ENCODE measurements at places on chromosomes 2 and 18.

DNA sequence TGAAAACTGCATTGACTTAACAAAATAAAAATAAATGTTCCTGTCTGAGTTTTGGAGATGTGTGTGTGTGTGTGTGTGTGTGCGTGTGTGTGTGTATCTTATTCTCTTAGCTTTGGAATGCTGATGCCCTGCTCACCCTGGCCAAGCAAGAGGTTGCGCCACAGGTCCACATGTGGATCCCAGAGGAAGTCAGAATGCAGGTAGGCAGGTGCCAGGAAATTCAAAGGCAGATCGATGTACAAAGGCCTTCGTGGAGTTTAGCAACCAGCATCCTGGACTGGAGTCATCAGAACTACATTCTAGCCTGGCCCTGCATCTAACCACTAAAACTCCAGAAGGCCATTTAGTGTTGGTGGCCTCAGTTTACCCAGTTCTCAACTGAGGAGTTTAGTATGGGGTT, 12.4 kb downstream of the G6PC2 start:
- no peak for DNase-seq

- DNase-seq: peak; percentile 59
Measured at GRCh38 chr18:77108001-77108692, 24.4 kb downstream of the MBP start.

DNA sequence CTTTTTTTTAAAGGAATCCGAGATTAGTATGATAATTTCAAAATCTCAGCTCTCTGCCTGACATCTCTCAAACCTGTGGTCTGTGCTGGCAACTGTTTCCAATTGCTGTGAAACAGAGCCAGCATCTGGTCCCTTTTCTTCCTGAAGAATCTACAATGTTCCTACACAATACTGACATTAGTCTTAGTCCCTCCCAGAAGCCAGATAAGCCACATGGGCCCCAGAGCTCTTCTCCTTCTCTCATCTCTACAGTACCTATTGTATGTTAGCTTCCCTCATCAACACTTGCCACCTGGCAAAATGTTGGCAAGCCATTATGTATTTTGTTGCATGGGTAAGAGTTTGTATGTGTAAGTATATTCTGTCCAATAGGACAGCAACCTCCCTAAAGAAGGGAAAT, 62.9 kb upstream of the CDKL4 start:
- DNase-seq: no peak

GRCh38 chr2:64214281-64215115, 70.3 kb upstream of the PELI1 start:
- DNase-seq: peak; percentile 48

GRCh38 chr2:80002568-80003157, 301.9 kb downstream of the LRRTM1 start:
- no peak for DNase-seq

GRCh38 chr2:151777935-151778334, 43.7 kb upstream of the NEB start:
- DNase-seq: no peak

DNA sequence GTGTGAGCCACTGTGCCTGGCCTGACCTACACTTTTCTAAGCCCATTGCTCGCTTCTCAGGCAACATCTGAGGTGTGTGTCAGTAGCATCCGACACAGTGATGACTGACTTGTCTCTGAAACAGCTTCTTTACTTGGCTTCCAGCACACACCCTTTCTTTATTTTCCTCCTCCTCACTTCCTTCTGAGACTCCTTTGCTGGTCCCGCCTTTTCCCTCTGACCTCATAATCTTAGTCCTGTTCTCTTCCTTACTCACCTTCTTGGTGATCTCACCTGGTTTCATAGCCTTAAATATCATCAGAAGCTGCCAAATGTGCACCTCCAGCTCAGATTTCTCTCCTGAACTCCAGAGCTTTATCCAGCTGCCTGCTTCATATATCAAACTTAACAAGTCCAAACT, 66.6 kb upstream of the PELI1 start:
- peak; percentile 33 for DNase-seq

DNA sequence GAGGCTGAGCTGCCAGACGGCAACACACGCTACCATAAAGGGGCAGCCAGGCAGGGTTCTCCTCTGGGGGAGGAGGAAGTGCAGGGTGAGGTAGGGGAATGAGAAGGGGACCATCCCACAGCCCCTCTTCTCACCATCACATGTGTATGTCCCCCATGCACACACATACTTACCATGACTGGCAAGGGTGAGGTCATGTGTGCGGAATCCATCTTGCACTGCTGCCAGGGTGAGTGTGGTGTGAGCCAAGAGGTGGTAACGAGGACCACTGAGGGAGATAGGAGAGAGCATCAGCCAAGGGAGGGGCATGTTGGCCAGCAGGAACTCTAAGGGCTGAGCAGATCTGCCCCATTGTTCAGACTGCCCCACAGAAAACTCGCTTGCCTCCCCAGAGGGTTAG, 7.1 kb downstream of the WDR54 start:
- DNase-seq: no peak

- no peak for DNase-seq
Measured at GRCh38 chr2:218999881-219000568, 6.8 kb upstream of the CRYBA2 start.

Data from activated CD4-positive, alpha-beta T cell treated with anti-CD3 and anti-CD28 coated beads for 48 hours (primary cell).